Right cardiac atrium (tissue), 5 donors: ENCODE measurements at places on chromosomes 11 and 22. TPM values are rescaled to one million over a fixed set of nuclear protein-coding genes. Genes with fewer than 3 reads are reported as not detected.

OSBP2 gene
- 7.8 TPM for polyA plus RNA-seq

NOX4 gene
- 4.7 TPM for polyA plus RNA-seq

TRIM48 gene
- not detected for polyA plus RNA-seq

RTN4R gene
- 1.1 TPM for polyA plus RNA-seq

SHISAL1 gene
- polyA plus RNA-seq, result 1.3 TPM

TEX12 gene
- polyA plus RNA-seq, result 0.20 TPM

WT1 gene
- polyA plus RNA-seq, result 2.0 TPM

SLC25A18 gene
- polyA plus RNA-seq, result 2.0 TPM

MS4A3 gene
- polyA plus RNA-seq, result not detected

STK33 gene
- polyA plus RNA-seq, result 14.1 TPM

SMDT1 gene
- polyA plus RNA-seq, result 188 TPM

PPFIBP2 gene
- polyA plus RNA-seq, result 16.6 TPM

DEUP1 gene
- polyA plus RNA-seq, result not detected

IGF2 gene
- 66.3 TPM for polyA plus RNA-seq

POU2F3 gene
- 0.05 TPM for polyA plus RNA-seq

TBX10 gene
- polyA plus RNA-seq, result not detected

HORMAD2 gene
- polyA plus RNA-seq, result not detected

OR6A2 gene
- polyA plus RNA-seq, result not detected

GUCY1A2 gene
- 0.43 TPM for polyA plus RNA-seq

OR10D3 gene
- polyA plus RNA-seq, result not detected

PARVG gene
- polyA plus RNA-seq, result 4.3 TPM

ADM2 gene
- 0.05 TPM for polyA plus RNA-seq

RNASEH2C gene
- polyA plus RNA-seq, result 158 TPM

ASPHD2 gene
- polyA plus RNA-seq, result 0.05 TPM

RAG2 gene
- polyA plus RNA-seq, result 0.41 TPM

CNTN5 gene
- polyA plus RNA-seq, result under 0.01 TPM

SHISA8 gene
- 0.95 TPM for polyA plus RNA-seq

MAP6 gene
- polyA plus RNA-seq, result 3.8 TPM

PKNOX2 gene
- 8.1 TPM for polyA plus RNA-seq

OLFML1 gene
- polyA plus RNA-seq, result 6.9 TPM

C11orf87 gene
- 0.02 TPM for polyA plus RNA-seq

FOLR2 gene
- 11.9 TPM for polyA plus RNA-seq

ARHGAP20 gene
- 0.29 TPM for polyA plus RNA-seq

ZNF215 gene
- polyA plus RNA-seq, result 0.14 TPM

MIOX gene
- not detected for polyA plus RNA-seq

VPREB1 gene
- polyA plus RNA-seq, result not detected

PITPNB gene
- 24.5 TPM for polyA plus RNA-seq

ELF5 gene
- not detected for polyA plus RNA-seq
